ENCODE measurements at places on chromosomes 16 and 17.

DNA sequence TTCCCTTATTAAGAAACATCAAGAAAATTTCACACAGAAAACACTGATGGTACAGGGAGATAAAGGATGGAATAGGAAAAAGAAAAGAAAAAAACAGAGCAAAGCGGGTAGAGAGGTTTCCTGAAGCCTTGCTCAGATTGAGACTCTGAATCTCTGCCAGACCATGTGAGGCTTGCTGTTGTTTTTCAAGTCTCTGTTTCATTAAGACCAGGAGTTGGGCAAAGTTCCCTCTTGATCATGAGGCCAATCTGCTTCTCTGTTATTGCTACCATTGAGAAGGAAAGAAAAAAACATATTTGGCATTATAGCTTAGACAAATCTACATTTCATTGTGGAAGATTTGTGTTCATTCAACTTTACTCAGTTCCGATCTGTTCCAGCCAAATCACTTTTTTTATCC is 201.6 kb upstream of the SOX9 start:
- no peak for DNase-seq

GRCh38 chr16:81273223-81273950 is 34.9 kb downstream of the BCO1 start:
- DNase-seq = no peak

DNA sequence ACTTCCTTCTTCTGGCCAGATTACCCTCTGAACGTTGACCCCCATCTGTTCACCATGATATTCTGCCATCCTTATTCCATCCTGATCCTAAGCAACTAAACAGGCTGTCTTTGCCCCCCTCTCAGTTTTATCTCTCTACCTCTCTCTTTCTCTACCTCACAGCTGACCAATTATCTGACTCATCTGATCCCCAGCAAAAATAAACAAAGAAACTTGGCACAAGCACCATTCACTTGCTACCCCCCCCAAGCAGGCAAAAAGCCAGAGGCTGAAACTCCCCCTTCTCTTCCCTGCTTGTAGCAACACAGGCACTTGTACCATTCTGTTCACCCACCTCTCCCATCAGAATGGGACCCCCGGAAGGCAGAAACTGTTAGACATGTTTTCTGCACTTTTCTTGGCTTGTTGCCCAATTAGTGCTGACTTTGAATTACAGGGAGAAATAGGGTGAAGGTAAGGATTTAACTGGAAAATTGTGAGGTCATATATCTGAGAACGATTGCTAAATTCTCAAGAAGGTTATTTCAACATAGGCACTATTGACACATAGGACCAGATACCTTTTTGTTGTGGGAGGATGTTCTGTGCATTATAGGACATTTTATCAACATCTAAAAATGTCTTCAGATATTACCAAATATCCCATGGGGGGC is 163.2 kb downstream of the TOX3 start:
- peak; percentile 24 for DNase-seq

DNA sequence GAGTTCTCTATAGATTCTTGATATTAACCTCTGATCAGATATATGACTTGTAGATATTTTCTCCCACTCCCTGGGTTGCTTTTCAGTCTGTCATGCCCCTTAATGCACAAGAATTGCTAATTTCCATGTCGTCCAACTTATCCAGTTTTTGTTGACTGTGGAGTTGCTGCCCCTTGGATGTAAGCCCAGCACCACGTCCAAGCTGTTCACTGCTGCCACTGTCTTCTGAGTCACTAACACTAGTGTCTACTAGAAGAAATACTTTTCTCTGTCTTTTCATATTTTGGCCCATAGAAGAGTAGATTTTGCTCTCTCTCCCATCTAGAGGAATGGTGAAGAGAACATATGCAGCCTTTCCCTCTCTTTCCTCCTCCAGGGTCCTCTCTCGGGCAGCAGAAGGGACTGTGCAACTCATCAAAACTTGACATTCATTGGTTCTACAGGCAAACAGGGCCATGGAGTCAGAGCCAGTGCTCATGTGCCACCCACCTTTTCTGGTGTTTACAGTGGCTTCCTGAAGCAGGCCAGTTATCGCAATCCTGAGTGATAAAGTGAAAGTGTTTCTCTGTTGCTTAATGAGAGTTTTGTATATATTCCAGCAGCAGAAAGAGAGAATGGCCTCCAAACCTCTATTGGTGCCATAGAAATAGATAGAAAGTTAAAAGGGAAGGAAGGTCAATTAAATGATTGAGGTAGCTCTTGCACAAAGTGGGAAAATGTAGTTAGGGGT is 22.6 kb upstream of the PMP22 start:
- DNase-seq = no peak

DNA sequence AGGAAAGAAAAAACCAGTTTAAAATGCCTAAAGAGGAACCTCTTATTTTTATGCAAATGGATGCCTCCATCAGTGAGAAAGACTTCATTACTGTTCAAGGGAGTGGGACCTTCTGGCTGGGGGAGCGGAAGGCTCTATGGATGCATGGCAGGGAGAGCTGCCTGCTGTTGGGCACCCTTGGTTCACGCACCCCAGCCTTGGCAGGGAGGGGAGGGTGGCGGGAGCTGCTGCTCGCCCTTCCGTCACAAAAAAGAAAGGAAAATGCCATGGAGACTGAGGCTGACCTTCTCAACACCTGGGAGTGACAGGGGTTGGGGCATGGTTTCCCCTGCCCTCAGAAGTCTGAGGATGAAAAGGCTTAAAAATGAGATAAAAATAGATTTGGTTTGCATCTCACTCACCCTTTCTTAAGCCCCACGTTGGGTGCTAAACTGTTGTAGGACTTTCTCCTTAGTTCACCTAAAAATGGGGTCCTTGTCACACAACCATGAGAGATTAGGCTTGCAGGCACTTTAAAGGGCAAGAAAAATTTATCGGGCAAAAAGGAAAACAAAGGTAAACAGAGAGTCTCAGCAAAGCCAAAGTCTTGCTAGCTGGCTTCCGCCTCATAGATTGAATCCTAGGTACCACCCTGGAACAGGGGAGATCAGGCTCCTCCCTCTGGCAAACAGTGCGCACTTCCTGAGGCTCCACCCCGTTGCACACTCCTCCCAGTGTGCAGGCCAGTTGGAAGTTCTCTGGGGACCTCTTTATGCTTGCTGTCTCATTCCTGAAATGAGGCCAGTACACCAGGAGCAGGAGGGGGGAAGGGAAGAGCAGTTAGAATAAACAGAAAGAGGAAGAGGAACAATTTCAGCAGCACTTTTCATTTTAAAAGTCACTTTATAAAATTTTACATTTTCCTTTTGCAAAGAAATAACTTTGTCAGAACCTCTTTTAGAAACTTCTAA is 31.6 kb downstream of the PHKB start:
- no peak for DNase-seq

- DNase-seq = no peak
Observed at GRCh38 chr16:88378401-88378800, 4.4 kb upstream of the ZNF469 start.

DNA sequence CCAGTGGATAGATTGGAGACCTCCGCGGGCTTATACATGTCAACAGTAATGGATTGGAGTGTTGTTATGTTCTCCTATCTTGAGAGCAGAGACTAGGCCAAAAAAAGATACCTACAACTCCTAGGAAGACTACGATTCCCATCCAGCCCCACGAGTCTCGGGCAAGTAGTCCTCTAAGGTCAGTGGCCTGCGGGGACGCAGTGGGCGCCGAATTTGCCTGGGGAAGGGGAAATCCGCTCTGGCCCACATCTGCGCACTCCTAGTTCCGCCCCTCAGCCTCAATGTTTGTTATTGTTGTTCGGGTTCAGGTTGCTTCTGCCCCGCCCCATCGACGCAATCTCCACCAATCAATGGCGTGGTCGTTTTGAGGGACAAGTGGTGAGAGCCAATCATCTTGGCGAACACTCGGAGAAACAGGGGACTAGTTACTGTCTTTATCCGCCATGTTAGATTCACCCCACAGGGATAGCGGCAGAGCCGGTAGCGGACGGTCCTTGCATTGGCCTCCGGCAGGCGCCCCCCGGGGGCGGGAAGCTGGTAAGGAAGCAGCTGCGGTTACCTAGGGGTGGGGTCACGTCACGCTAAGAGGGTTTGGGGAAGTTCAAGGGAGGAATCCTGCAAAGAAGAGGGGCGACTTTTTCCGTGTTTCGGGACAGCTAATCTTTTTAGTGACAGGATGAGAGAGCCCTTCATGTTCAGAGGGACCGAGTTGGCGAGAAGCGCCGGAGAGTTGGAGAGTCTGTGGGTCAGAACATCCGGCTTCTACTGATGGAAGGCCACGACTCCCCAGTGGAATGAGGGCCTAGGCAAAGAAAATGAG is at the start of gene NBR1:
NBR1 (plus strand) TSS at position 449 of the 820 bp plus-strand sequence. CDS start 4,586 bp downstream, outside the sequence.
- DNase-seq = peak; percentile 95

- DNase-seq = no peak
Observed at GRCh38 chr17:2468270-2468669, 43.4 kb downstream of the METTL16 start.

- no peak for DNase-seq
Observed at GRCh38 chr17:65532101-65532890, 29.2 kb downstream of the AXIN2 start.
